ENCODE measurements at places on chromosomes 3 and 15.

DNA sequence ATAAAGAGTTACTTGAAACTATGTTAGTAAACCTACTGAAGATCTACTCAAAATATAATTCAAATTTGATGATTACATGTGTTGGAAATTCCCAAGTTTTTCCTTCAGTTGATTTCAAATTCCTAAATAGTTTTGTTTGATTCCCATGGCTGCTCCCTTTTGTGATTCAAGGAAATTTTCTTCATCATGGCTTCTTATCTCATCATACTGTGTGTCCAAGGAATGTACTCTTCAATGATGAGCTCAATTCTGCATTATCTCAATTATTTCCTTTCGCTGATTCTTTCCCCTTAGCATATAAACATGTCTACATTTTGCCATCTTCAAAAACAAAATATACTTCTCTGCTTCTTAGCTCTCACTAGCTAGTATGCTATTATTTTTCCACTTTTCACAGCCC is 460.4 kb upstream of the NAALADL2 start:
- DNase-seq, result no peak

DNA sequence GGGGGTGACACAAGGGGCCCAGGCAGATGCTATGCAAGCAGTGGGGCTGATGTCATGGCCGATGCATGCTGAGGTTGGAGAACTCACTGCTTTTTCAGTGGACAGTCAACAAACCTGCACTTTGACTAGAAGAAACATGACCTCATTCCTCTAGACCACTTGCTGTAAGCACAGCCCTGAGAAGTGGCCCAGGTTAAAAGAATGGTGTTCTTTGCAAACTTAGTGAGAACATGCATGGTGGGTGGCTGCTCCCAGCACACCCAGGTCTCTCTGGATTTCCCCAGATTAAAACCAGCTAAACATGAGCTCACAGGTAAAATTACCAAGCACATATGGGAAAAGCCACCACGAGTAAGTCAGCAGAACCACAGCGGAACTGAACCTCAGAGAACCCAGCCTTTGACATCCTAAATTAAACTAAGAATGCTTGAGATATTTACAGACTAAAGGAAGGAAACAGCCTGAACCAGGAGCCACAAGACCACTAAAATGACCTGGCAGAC is 15.5 kb downstream of the DLEC1 start:
- DNase-seq, result no peak

- DNase-seq, result no peak
These were observed 161.7 kb downstream of the MECOM start for GRCh38 chr3:169501777-169502320.

- DNase-seq, result no peak
These were observed 50.1 kb downstream of the HEG1 start for GRCh38 chr3:125005676-125006075.

- no peak for DNase-seq
These were observed 18.6 kb downstream of the DUOX1 start for GRCh38 chr15:45148076-45149059.

DNA sequence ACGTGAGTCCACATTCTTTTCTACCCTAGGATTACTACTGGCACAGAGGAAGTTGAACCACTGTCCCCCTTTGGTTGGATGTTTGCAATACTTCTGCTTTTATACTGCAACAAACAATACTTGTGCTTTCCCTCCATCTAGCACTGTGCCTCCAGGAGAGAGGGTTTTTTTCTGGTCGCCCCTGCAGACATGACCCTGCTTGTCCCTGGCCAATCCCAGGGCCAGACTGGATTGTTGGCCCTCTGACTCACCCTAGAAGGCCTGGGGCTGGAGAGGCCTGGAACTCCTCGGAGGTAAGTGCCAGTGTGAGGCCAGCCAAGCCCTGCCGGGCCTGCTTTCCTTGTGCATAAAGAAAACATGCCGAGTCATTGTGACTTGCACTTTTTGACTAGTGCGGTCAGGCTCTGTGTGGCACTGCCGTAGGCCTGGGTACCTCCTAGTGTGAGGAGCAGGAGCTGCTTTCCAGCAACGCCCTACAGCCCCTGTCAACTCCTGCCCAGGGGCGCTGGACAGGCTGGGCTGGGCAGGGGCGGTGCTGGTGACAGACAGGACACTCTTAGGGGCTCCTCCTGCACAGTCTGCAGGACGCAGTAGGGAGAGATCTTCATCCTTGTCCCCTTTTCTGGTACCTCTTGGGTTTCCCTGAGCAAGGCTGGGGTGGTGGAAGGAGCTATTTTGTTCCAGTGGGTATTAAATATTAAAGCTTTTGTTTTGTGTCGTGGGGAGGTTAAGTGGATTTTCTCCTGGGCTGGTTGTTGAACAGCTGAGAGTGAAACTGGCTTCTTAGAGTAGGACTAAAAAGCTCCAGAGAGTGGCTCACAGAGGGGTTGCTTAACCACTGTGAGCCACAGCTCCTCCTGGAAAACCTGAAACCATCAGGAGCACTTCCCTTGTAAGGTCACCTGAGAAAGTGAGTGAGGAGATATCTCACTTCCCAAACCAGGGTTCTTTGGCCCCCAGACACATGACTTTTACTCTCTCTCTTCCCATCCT is 14.4 kb upstream of the TKT start:
- peak; percentile 97 for DNase-seq

DNA sequence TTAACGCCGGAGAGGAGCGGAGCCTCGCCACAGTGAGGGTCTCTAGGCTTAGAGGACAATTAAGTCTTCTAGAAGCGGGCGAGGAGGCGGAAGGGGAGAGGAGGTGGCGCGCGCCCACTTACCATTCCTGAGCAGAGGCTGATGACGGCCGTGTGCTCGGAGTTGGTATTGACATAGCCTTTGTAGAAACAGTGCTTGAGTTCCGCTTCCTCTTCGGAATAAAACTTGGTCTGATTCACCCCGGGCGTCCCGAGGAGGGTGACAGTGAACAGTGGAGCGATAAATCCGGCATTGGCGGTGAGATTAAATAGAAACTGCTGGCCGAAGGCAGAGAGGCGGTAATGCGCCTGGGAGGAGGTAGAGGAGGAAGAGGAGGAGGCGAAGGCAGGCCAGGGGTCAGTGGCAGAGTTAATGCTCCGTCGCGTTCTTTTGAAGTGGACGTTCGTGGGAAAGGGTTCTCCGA is 1.3 kb downstream of the ADAMTS9 start:
- DNase-seq, result peak; percentile 47

DNA sequence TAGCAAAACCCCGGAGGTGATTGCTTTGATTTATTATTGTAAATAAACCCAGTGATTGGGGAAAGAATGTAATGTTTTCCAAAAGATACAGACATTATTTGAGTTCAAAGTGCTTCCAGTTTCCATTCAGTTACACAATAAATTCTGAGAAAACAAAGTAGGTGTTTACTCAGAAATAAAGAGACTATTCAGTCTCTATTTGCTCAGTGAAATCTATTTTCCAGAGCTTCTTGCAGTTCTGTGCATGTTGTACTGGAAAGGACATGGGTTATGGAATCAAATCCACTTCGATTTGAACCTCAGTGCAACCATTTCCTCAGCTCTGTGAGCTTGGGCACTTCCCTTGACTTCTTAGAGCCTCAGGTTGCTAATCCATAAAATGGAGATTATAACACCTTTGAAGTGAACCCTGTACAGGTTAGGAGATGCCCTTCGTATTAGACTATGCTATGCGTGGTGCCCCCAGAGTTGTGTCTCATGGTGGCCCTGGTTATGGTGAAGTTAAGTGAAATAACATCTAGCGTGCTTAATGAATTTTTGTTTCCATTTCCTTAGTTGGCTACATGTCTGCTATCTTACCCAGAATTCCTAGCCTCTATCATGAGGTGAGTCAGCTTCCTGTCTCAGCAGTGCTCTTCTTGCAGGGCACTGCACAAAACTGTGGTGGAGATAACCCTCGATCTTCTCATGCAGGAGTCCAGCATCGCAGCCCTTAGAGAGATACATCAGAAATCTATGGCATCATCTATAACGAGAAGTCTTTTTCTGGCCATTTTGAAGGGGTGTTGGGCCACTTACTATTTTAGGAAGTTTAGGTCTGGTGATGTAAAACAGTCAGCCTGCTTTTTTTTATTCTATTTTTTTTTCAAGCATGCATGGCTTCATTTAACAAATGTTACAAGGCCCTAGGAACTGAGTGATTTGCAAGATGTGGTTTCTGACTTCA is 97.7 kb downstream of the RPL39L start:
- no peak for DNase-seq
